LHCN-M2 (cell line): ENCODE measurements at places on chromosomes 5 and 9.

DNA sequence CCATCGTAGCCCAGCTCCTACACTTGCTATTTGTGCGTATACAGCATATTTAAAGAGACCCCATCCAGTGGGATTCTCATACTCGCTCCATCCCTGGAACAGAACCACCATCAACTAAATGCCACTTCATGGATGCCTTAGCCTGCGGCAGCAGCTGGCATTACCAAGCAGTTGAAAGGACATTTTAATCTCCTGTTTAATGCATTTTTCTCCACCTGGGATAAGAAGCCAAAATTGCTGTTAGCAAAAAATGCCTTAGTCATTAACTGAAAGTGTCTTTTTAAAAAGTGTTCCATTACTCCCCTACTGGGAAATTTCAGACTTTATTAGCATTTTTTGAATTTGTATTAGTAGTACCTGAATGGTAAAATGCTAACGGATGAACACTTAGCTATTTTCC, 662.6 kb upstream of the MEF2C start:
- DNase-seq: no peak

DNA sequence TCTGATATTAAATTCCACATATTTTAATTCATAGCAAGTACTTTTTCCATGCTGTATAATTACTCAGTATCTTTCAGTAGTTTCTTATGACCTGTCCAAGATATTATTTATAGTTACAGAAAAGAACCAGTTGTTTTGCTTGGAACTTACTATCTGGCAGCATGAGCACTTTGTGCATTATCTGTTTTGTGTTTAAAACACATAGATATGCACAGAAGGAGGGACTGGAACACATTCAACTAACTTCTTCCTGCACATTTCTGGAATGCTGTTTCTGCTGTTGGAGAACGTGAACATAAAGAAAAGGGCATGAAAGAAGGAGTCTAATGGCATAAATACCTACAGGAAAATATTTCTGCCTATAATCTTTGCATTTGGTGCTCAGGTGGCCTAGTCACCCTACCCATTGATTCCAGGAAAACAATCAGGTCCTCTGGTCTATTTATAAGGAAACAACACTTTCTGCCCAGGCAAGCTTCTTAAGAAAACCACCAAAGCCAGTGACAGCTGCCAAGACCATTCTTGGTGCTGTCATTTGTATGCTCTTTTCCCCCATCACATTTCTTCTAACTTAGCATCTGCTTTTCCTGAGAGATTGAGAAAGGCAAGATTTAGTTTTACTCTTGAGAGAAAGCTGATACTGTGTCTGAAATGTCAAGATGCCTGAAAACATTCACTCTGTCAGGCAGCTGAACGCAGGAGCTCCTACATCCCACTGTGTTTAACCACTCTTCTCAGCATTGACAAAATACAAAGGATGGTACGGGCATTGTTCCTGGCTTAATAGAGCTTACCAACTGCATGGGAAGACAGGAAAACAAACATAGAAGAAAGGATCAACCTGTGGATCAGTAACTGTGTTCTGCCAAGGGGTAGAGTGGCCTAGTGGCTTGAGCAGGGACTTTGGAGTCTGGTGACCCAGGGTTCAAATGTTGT, 40.3 kb downstream of the RAB3C start:
- DNase-seq: no peak

DNA sequence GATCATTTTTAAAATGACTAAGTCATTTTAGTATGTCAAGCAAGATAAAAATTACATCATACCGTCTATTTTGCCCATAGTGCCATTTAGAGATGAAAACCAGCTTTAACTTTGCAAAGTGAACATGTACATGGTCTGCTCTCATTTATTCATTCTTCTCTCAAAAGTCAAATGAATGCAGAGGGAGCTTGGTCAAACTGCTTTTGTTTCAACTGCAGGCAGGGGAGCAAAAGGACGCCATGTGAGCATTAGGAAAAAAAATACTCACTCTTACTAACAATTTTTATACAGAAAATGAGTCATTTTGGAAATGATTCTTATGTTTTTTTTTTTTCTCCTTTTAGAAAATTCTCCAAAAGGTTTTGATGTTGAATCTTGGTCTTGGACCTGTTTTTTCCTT, 15.7 kb downstream of the SCGB3A1 start:
- DNase-seq: no peak

DNA sequence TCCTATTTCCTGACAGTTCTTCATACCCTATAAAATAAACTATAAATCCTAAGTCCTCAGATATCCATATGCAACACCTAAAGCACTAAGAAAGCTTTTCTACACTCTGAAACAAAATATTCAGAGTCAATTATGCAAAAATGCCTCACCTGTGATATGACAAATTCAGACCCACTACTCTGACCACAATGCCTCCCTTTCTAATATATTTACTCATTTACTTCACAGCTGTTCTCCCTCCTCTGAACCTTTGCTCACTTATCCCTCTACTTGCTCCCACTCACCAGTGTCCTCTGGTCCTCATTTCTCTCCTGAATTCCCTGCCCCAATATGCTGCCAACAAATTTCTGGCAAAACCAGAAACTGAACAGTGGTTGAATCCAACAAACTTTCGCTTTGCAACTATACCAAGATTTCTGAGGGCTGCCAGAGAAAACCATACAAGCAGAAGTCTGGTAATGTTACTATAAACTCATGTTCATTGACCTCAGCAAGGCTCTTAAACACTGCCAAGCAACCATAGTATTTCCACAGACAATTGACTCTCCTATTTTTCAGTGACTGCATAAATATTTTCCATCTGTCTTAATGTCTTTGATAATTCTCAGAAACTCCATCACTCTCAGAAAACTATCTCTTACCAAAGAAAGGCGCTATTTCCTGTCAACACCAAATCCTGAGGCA, 7.1 kb downstream of the CCNH start:
- DNase-seq: no peak

DNA sequence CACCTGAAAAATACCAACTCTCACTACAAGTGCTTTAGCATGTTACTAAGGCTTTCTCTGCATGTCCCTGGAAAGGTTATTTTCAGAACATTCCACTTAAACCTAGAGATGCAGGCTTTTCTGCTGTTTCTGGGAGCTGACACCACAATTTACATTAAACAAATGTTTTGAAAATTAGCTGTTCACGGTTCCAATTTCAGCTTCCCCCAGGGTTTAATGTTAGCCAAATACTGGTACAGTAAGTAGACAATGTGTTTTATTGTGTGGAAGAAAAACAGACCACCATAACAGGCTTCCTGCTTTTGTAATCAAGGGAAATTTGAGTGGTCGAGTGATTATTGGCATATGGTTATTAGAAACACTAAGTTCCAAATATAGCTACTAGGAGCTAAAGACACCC, 32.0 kb downstream of the MACROH2A1 start:
- no peak for DNase-seq

DNA sequence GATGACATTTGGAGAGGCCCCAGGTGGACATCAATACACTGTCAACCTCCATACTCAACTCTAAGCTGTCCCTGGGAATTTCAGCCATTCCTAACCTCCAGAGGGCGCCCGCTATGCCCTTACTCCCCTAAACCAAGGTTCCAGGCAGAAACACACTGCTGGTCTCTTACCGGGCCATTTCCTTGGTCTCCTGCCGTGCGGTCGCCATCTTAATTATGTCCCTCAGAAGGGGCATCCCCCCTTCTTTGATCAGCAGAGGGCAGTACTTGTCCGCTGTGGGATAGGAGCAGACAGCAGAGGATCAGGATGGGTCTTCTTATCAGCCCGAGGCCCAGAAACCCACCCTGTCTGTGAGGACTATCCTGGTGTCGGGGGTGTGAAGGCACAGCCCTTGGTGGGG, 9.3 kb upstream of the ZDHHC12 start:
- DNase-seq: peak; percentile 85

- DNase-seq: no peak
These were observed 16.2 kb downstream of the HINT1 start for GRCh38 chr5:131148835-131149234.

GRCh38 chr5:33833237-33833575, 58.6 kb downstream of the ADAMTS12 start:
- DNase-seq: peak; percentile 68

- DNase-seq: no peak
These were observed 24.7 kb upstream of the SLC6A19 start for GRCh38 chr5:1176473-1177391.

- peak; percentile 7 for DNase-seq
These were observed 812 bp downstream of the CETN3 start for GRCh38 chr5:90408571-90409317.

GRCh38 chr5:161190778-161191177, 338.8 kb upstream of the ATP10B start:
- DNase-seq: no peak

GRCh38 chr9:134514503-134514902, 127.1 kb upstream of the COL5A1 start:
- DNase-seq: no peak

- no peak for DNase-seq
These were observed 38.2 kb downstream of the TRIP13 start for GRCh38 chr5:930866-931265.

- no peak for DNase-seq
These were observed 106.8 kb downstream of the DMRT2 start for GRCh38 chr9:1156794-1157550.

DNA sequence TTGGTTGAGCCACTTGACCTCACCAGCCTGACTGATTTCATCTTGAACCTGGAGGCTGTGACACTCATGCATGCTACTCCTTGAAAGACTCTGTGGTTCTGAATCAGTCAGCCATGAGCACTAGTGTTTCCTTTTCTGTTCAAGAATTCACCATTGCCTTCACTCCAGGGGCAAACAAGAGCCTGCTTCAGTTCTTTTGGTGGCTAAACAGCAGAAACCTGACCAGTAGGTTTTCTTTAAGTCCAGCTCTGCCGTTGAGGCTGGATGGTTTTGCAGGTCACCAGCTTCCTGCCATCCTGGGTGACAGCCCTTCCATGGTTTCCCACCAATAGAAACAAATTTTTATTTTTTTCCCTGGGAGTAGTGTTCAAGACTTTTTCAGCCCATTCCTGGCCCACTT, 10.0 kb downstream of the NTRK2 start:
- DNase-seq: no peak

DNA sequence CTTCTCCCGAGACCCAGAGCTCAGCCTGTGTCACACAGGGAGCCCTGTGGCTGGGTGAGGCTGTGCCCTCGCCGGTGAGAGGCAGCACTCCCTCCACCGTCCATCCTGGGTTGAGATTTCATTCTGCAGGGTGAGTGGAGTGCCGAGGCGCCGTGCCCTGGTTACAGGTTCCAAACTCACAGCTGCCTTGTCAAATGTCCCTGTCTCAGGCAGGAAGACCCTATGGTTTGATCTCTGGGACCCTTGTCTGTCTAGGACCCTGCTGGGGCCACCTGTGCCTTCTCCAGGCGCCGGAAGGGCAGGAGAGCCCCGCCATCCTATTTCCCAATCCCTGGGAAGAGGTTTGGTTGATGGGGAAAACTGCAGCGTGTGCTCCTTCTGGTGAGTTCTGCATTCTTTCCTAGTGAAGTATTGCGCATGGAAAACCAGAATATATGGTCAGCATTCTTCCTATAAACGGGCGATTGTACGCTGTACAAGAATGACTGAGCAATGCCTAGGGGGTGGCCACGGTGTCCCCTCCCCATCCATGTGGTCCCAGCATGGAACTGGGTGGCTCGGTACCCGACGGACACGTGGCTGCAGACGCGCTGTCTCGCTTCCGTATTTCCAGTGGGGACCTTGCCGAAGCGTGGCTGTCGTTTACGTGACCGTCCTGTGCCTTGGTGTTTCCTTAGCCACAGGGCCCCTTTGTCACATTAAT, 95.9 kb upstream of the COL5A1 start:
- no peak for DNase-seq

DNA sequence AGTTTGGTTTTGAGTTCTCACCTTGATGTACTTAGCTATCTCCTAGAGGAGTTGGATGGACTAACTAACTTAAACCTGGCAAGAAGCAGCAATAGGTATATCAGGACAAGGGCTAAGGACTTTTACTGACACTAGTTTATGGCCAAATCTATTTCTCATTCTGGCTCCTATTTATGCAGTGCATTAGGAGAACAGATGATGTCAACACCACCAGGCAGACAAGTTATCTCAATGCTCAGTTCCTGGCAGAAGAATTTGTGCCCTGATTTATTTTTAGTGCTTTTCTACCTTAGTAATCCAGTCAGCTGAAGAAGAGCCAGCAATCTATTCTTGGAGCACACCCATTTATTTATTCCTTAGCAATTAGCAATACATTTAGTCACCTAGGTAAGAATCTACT, 30.7 kb upstream of the MYOT start:
- peak; percentile 56 for DNase-seq

DNA sequence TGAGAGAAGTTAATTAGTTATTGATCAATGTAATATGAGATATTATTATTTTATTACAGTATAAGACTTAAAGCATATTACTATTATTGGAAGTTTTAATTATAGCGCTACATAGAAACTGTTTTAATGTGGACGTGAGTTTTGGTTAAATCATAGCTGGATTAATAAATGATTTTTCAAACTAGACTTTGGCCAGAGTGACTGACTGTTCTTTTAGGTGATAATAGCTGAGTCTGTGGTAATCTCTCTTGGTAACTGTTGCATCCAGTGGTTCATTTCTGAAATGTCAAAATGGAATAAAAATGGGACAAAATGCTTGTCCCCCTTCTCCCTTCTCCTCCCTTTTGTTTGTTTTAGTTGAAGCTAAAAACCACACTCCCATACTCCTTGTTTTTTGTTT, 28.1 kb downstream of the ANKHD1 start:
- DNase-seq: no peak

- no peak for DNase-seq
These were observed 135.6 kb downstream of the ACTL7B start for GRCh38 chr9:108720191-108720642.

GRCh38 chr9:31588006-31588405, 796.4 kb upstream of the ACO1 start:
- no peak for DNase-seq

GRCh38 chr5:56313596-56313995, 80.5 kb upstream of the ANKRD55 start:
- no peak for DNase-seq

GRCh38 chr5:167217097-167217743, 1074.2 kb upstream of the WWC1 start:
- no peak for DNase-seq

DNA sequence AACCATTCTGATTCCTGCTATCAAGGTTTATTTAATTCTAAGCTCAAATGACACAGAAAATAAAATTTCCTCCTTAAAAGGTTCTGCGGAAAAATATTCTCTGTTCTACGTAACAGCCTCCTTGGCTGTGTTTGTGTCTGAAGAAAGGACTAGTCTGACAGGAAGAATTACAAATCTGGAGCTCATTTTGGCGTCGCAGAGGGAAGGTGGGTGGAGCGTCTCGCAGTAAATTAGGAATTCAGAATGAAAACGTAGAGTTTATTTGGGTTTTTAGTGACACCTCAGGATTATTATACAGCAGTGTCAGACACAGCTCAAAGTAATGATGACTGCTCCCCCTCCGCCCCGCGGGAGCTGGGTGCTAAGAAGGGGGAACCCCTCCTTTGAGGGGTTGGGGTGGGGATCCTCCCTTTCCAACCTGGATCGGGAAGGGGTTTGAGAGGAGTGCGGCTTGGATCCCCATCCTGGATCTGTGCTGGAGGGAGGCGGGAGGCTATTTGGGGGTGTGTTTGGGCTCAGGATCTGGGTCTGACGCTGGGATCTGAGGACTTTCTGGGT, 933 bp upstream of the TGFBR1 start:
- DNase-seq: no peak
